Activated naive CD8-positive, alpha-beta T cell treated with anti-CD3 and anti-CD28 coated beads for 36 hours (primary cell): ENCODE measurements at places on chromosomes 2 and 18.
A peak's percentile ranks its signal among the peaks of the same experiment; 100 is the strongest.

DNA sequence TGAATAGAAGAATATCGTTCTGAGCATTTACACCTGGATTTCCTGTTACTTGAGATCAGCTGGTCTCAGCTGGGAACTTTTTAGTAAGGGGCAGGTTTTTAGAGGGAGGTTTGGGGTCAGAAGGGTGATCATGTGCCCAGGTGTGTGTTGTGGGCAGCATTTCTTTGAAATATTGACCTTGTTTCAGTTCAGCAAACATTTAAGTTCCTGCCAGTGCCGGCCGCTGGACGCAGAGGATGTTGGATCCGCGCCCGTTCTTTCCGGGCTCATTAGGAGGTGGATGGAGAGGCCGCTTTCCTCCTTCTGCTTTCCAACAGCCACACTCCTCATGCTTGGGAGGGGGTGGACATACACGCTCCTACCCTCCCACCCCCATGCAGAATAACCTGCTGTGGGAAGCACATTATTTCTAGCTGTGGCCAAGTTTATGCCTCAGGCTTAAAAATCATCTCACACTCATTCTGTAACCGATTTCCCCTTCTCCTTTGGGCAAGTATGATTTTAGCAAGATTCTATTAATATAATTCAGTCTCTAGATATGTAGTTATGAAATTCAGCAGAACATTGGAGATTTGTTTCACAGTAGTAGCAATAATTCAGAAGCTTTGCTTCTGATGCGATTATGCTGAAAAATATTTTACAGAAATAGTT lies 131.4 kb downstream of the ZNF236 start:
- no peaks in the 10 kb centered on the region for H3K27me3 ChIP-seq
- no peak overlapping the region for H3K4me3 ChIP-seq
- peaks cover 2% of the 10 kb centered on the region for H3K4me1 ChIP-seq
- DNase-seq = no peak
- peaks cover 11% of the 10 kb centered on the region for H3K36me3 ChIP-seq

DNA sequence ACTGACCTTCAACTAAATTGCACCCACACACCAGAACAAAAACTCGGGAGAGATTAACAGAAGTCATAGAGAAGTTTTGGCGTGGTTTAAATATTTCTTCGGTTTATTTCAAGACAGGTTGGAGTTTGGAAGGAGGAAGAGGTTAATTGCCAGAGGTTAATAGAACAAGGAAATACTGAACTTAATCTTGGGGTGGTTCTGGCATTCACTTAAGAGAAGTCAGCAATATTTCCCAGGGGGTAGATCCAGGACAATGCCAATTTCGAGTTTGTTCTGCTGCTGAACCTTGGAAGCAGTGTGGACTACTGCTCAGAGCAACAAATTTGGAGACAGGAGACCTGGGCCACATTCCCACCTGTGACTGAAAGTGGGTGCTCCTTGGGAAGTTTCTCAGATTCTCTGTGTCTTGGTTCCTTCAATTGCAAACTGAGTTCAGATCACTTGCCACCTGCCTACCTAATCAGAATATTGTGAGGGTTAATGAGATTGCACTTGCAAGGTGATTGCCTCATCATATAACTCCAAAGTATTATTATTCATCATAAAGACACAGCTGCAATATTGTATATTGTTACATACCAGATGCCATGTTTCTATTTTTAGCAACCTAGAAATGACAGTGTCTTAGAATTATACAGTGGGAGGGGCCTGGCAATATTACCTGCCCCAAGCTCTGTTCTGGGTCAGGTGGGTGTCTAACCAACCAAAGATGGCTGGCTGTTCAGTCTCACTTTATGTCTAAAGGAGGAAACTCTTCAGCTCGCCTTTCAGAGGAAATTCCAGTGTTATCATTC lies 217.4 kb downstream of the CDCA7 start:
- H3K27me3 ChIP-seq = peaks cover 20% of the 10 kb centered on the region
- peaks cover 2% of the 10 kb centered on the region for H3K4me1 ChIP-seq
- H3K27ac ChIP-seq = no peak overlapping the region
- no peaks in the 10 kb centered on the region for H3K36me3 ChIP-seq
- DNase-seq = no peak

- H3K4me3 ChIP-seq = no peak overlapping the region
- H3K27me3 ChIP-seq = no peaks in the 10 kb centered on the region
- H3K36me3 ChIP-seq = no peaks in the 10 kb centered on the region
- no peak for DNase-seq
- peaks cover 5% of the 10 kb centered on the region for H3K4me1 ChIP-seq
- H3K27ac ChIP-seq = no peak overlapping the region
Measured at GRCh38 chr2:224085246-224085645, 46.2 kb upstream of the SERPINE2 start.

DNA sequence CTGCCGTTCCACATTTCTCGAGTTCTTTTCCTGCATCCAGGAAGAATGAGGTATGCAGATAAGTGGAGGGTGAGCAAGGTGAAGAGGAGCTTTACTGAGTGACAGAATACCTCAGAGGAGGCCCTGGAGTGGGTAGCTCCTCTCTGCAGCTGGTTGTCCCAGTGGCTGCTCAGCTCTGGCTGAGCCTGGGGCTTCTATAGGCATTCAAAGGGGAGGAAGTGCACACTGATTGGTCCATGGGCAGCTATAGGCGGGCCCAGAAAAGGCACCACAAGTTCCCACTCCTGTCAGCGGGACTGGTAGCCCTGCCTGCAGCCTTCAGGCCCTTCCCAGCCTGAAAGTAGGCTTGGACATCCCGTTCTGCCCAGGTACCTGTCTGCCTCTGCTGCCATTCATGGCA lies 94.7 kb downstream of the DOK6 start:
- peaks cover 3% of the 10 kb centered on the region for H3K27me3 ChIP-seq
- DNase-seq = no peak
- no peaks in the 10 kb centered on the region for H3K4me1 ChIP-seq
- no peak overlapping the region for H3K27ac ChIP-seq
- no peaks in the 10 kb centered on the region for H3K36me3 ChIP-seq
- no peak overlapping the region for H3K4me3 ChIP-seq

- peak overlapping the region; percentile 93 for H3K27ac ChIP-seq
- H3K36me3 ChIP-seq = peaks cover 2% of the 10 kb centered on the region
- H3K4me3 ChIP-seq = peak overlapping the region; percentile 95
- H3K4me1 ChIP-seq = peaks cover 39% of the 10 kb centered on the region
- no peaks in the 10 kb centered on the region for H3K27me3 ChIP-seq
Measured at GRCh38 chr2:68466361-68466777, 725 bp downstream of the FBXO48 start.

DNA sequence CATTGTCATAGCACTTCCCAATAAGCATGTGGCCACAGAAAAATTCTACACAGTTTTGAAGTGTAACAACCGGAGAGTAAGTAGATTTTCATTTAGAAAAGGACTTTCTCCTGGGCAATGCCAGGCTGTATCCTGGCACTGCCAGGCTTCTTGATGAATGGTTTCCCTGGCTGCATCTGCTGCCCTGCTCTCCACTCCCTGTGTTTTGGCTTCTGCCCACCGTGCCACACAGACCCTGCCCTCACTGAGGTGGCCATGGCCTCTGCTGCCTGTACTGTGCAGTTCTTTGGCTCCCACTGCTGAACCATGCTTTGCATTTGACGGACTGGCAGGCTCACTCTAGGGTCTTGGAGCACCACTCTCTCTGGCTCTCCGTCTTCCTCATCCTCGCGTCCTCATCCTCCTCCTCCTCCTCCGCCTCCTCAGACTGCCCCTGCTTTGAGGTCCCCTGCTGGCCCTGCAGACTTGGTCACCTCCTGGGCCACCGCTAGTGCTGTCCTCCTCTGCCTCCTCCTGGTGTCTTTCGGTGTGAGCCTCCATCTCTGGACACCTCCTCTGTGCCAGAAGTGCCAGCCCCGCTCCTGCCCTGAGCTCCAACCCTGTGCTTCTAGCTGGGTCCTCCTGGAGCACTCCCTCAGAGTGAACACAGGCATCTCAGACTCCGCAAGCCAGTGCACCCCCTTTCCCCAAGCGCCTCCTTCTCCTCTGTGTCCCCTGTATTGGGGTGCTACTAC lies 45.9 kb upstream of the CNGA3 start:
- no peaks in the 10 kb centered on the region for H3K4me1 ChIP-seq
- no peak overlapping the region for H3K27ac ChIP-seq
- no peak overlapping the region for H3K4me3 ChIP-seq

- peaks cover 4% of the 10 kb centered on the region for H3K27me3 ChIP-seq
- no peak overlapping the region for H3K27ac ChIP-seq
- DNase-seq = no peak
- H3K36me3 ChIP-seq = no peaks in the 10 kb centered on the region
- H3K4me3 ChIP-seq = no peak overlapping the region
Measured at GRCh38 chr2:236117861-236118269, 50.3 kb downstream of the GBX2 start.

- peaks cover 2% of the 10 kb centered on the region for H3K36me3 ChIP-seq
- no peak for DNase-seq
- H3K27ac ChIP-seq = no peak overlapping the region
- peaks cover 44% of the 10 kb centered on the region for H3K4me1 ChIP-seq
- H3K4me3 ChIP-seq = no peak overlapping the region
Measured at GRCh38 chr18:76472829-76473228, 22.2 kb downstream of the ZNF516 start.

- H3K27me3 ChIP-seq = peaks cover 35% of the 10 kb centered on the region
- peaks cover 8% of the 10 kb centered on the region for H3K4me1 ChIP-seq
- no peak for DNase-seq
Measured at GRCh38 chr2:212532585-212532984, 6.0 kb downstream of the ERBB4 start.

GRCh38 chr2:145186303-145186702 lies 666.4 kb upstream of the ZEB2 start:
- no peak overlapping the region for H3K27ac ChIP-seq
- H3K4me3 ChIP-seq = no peak overlapping the region
- DNase-seq = no peak
- H3K36me3 ChIP-seq = no peaks in the 10 kb centered on the region

- no peaks in the 10 kb centered on the region for H3K27me3 ChIP-seq
- H3K4me3 ChIP-seq = no peak overlapping the region
- DNase-seq = no peak
- no peaks in the 10 kb centered on the region for H3K4me1 ChIP-seq
Measured at GRCh38 chr2:103003750-103004260, 242.0 kb downstream of the TMEM182 start.

GRCh38 chr2:113228991-113229716 lies 49.6 kb downstream of the PAX8 start:
- H3K36me3 ChIP-seq = peaks cover 2% of the 10 kb centered on the region
- H3K4me1 ChIP-seq = peaks cover 22% of the 10 kb centered on the region
- no peaks in the 10 kb centered on the region for H3K27me3 ChIP-seq
- H3K4me3 ChIP-seq = no peak overlapping the region
